ENCODE measurements at places on chromosomes 4 and X.
A peak's percentile ranks its signal among the peaks of the same experiment; 100 is the strongest.

DNA sequence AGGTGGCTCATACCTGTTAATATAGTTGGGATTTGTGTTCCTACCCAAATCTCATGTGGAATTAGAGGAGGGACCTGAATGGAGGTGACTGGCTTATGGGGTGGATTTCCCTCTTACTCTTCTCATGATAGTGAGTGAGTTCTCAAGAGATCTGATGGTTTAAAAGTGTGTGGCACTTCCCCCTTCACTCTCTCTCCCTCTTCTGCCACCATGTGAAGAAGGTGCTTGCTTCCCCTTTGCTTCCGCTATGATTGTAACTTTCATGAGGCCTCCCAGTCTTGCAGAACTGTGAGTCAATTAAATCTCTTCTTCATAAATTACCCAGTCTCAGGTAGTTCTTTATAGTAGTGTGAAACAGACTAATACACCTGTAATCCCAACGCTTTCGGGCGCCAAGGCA, 28.3 kb upstream of the WDR19 start:
- DNase-seq: no peak

DNA sequence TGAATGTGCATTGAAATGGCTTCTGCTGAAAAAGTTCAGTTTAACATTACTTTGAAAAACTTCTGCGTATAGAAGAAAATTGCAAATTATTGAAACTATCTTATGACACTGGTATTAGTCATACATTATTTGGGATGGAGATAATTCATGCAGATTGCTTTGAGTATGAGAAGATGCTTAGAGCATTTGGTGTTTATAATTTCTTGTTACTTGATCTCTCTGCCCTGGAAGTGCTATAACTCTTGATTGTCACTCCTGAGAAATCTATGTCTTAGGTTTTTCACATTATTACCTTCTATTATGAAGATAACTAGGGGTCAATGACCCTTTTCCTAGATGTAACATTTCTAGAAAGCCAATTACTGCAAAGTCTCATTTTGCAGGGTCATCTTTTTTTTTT, 36.4 kb downstream of the TMEM131L start:
- no peak for DNase-seq

DNA sequence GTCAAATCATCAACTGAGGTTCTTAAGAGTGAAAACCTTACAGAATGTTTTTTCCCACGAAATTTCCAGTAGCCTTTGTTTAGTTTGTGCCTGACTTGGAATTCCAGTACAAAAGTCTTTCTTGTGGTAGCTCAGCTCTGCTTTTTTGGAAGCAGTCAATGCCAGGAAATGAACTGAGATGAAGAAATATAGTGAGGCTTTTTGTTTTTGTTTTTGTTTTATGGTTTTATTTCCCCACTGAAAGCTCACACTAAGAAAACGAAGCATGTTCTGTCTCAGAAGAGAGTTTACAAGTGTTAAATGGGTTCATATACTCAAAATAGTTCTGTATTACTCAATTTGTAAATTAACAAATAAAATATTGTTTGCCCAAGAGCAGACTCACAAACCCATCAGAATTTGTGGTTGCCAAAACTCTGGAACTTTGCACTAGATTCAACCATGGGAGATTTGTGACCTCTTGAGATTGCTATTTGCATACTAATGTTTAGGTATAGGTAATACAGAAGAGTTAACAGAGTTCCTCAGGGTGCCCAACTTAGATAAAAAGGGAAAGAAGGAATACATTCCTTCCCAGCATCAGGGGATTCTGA, 1060.8 kb downstream of the FAT4 start:
- DNase-seq: no peak

GRCh38 chr4:69760455-69760854, at the start of gene SULT1B1:
SULT1B1 (minus strand) TSS chr4:69760620; CDS start chr4:69755217, 5,403 bp downstream.
- DNase-seq: no peak

- DNase-seq: no peak
Measured at GRCh38 chr4:65170768-65171514, 499.3 kb downstream of the EPHA5 start.

- DNase-seq: no peak
Measured at GRCh38 chrX:154494715-154495114, 4.3 kb upstream of the SLC10A3 start.

- no peak for DNase-seq
Measured at GRCh38 chrX:24148535-24149350, 786 bp upstream of the ZFX start.

- DNase-seq: peak; percentile 39
Measured at GRCh38 chrX:30735839-30736238, 82.6 kb downstream of the GK start.

DNA sequence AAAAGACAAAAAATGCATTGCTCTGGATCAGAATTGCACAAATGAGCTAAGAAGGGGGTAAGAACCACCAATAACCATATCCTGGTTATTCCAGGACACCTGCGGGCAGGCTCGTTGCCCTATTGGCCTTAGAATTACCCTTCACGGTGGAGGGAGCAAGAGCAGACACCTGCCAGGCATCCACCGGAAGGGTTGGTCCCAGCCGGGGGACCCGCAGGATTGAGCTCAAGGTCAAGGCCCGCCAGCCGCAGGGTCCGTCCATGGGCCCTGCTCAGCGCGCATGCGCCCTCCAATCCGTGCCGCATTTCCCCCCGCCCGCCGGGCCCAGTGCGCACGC, 575 bp downstream of the SLC25A6 start:
- DNase-seq: peak; percentile 93

DNA sequence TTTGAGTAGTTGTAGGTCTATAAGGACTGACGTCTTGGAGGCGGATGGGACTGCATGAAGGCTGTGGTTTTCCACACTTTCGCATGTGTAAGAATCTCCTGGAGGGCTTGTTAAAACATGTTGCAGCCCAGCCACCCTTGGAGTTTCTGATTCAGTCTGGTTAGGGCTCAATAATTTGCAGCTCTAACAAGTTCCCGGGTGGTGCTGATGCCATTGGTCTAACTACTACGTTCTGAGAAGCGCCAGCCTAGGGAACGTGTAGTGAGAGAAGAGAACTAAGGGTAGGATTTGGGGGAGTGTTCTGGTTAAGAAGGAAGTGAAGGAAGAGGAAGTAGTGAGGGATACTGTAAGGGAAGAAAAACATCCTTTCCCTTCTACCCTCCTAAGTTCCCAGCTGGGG, 138.9 kb downstream of the LARP7 start:
- DNase-seq: no peak

GRCh38 chr4:70280567-70280966, 38.2 kb downstream of the CSN3 start:
- DNase-seq: no peak

DNA sequence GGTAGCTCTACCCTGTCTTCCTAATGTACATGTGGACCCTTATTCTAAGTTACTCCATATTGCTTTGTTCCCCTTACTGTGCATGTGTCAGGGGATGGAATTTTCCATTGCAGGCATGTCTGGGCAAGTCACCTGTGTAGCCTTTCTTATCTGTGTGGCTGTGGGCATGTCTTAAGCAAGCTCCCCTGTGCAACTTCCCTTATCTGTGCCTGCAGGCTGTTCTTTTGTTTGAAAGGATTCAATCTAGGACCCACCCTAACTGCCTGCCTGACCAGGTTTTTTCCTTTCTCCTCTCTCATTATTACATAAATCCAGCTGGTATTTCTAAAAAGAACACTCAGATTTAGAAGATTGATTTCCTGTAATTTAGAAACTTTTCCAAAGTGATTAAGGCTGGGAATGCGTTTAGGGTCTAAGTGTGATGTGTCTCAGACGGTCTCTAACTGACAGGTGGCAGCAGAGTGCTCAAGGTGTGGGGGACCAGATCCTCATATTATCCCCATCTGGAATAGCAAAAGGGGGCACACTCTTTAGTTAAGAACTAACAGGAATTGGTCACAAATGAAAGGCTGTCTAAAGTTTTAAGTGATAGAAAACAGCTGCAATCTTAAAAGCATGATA, 198.9 kb upstream of the PPP1R2C start:
- DNase-seq: no peak

DNA sequence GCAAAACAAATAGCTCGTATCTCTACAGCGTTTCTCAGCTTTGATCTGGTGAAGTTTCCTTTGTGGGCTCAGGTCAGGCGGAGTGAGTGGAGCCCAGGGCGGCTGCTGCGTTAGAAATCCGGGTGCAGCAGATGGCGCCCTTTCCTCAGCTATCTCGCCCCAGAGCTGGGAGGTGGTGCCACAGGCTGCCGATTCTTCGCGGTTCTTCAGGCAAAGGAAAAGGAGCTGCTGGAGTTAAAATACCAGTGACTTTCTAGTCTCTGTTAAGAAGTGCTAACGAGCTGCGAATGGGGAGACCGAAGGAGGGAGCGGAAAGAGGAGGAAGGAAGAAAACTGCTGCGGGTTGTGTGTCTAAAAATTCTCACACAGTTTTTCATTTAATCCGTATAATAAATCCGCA, 114.6 kb downstream of the CPE start:
- peak; percentile 15 for DNase-seq

GRCh38 chrX:41887691-41888090, 35.7 kb downstream of the CASK start:
- DNase-seq: no peak

- DNase-seq: no peak
Measured at GRCh38 chr4:38030023-38030422, 69.8 kb downstream of the PTTG2 start.

GRCh38 chrX:81308086-81308829, 106.4 kb downstream of the SH3BGRL start:
- no peak for DNase-seq

DNA sequence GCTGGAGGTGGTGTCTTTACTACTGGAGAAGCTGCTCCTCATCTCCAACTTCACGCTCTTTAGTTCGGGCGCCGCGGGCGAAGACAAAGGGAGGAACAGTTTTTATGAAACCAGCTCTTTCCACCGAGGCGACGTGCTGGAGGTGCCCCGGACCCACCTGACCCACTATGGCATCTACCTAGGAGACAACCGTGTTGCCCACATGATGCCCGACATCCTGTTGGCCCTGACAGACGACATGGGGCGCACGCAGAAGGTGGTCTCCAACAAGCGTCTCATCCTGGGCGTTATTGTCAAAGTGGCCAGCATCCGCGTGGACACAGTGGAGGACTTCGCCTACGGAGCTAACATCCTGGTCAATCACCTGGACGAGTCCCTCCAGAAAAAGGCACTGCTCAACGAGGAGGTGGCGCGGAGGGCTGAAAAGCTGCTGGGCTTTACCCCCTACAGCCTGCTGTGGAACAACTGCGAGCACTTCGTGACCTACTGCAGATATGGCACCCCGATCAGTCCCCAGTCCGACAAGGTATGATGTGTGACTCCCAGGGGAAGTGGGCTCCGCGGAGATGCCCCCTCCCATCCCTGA, 634 bp downstream of the LRAT start:
- no peak for DNase-seq

DNA sequence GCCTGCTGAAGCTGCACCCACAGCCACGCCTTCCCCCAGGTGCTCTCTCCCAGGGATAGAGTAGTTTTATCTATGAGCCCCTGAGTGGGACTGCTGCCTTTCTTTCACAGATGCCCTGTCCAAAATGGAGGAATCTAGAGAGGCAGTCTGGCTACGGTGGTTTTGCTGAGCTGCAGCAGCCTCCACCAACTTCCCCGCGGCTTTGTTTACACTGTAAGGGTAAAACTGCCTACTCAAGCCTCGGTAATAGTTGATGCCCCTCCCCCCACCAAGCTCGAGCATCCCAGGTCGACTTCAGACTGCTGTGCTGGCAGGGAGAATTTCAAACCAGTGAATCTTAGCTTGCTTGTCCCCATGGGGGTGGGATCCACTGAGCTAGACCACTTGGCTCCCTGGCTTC, 84.5 kb downstream of the PRKG2 start:
- DNase-seq: no peak

DNA sequence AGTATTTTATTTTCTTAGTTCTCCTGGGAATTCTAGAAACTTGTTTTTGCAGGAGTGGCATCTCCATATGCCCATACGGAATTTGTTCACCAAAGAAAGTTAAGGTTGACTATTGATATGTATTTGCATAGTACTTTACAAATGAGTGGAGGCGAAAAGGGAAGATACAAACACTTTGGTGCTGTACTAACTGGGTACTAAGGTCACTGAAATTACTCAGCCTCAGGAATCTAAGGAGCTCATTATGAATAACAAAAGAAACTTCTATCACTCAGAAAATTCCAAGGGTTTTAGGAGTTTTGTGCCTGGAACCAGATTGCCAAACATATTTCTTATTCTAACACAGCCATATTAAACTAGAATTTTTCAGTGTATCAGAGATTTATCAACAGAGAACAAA, 27.4 kb upstream of the TMPRSS11B start:
- no peak for DNase-seq

GRCh38 chrX:13341491-13342101, 21.7 kb upstream of the ATXN3L start:
- no peak for DNase-seq

GRCh38 chrX:150719621-150720020, 26.4 kb downstream of the MTMR1 start:
- no peak for DNase-seq

DNA sequence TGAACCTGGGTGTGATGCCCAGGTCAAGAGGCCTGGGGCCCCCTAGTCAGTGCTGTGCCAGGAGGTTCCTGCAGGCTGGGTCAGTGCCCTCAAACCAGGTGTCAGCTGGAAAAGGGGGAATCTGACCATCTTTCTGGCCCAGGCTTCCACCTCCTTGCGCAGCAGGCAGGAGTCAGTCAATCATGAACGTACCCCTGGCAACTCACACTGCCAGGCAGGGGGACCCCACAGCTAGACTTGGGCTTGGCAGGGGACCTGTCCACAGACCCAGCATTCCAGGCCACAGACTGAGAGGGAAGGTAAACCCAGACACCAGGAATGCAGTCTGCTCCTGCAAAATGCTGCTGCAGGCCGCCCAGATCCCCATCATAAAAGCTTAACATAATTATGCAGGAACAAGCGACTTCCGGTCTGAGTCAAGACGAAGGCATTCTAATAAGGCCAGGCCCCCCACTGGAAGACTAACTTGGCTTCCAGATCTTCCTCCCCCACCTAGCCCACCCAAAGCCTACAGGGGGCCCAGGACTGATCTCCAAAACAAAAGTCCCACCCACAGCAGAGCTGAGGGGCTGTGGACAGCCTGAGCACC, 156.3 kb downstream of the BCOR start:
- DNase-seq: no peak

GRCh38 chr4:79074040-79074439, 134.8 kb upstream of the PAQR3 start:
- DNase-seq: no peak

DNA sequence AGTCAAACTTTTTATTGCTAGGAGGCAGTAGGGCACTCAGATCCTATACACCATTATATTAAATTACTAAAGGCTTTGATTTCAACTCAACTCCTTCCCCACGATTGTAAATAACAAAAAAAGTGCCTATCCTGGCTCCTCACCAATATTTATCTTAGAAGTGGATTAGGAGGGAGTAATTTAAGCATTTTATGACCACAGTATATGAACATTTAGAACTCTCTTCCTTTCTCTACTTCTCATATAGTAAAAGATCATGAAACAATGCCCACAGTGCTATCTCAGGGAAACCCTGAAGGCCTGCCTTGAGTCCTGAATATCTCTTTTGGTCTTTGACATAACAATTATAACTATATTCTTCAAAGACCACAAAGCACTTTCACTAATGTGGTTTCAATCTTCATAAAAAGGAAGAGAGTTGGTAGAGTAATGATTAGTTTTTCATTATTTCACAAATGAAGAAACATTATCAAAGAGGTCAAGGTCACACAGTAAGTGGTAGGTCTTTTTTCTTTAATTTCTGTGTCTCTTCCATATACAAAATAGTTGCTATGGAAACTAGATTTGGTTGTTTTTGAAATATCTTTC, 29.1 kb upstream of the ADH1C start:
- DNase-seq: no peak

- DNase-seq: peak; percentile 27
Measured at GRCh38 chrX:133838761-133839676, 146.4 kb downstream of the GPC3 start.
